ENCODE measurements at places on chromosomes 2 and 18.

DNA sequence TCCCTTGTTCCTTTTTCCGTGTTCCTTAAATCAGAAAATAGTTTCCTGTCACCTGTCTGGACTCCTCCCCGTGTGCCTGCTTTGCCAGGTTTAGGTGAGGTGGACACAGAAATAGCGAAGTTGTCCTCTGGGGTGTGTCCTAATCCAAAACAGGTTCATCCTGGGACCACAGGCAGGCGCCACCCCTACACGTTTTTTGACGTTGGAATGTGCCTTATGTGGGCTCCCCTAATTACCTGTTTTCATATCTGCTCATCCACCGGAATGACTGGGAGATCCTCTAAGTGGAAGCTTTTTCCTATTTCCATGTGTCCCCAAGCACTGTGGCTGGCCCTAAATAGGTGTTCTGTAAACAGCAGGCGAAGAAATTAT is 49.0 kb upstream of the PAIP2B start:
- DNase-seq, result no peak

DNA sequence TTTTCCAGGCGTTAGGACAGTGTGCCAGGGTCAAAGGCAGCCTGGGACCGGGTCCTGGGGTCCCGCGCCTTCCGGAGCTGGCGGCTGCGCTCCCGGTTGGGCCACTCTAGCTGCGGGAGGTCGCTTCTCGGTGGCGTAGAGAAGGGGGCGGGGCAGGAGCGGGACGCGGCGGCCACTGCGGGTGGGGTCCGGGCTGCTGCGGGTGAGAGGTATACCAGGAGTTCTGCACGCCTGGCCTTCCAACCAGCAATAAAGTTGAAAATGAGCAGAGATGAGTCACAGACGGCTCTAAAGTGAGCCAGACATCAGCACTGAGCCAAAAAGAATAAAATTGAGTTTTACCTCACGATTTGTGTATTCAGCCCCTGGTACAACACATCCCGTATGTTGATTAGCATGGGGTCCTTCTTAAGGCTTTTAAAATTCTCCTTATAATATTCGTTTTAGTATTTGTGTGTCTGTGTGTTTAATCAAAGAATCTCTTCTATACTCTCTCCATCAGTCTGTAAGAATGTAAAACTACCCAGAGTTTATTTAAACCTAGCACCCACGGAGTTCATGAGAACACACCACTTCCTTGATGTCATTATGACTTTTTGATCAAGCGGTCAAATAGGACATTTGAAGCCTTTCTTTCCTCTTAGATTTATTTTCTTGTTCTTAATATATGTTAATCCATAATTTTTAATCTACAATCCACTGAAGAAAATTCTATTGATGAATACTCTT is at the start of gene C1GALT1C1L:
C1GALT1C1L (minus strand) TSS at position 108 of the 729 bp plus-strand sequence; CDS start at position 1, 107 bp downstream.
- no peak for DNase-seq

DNA sequence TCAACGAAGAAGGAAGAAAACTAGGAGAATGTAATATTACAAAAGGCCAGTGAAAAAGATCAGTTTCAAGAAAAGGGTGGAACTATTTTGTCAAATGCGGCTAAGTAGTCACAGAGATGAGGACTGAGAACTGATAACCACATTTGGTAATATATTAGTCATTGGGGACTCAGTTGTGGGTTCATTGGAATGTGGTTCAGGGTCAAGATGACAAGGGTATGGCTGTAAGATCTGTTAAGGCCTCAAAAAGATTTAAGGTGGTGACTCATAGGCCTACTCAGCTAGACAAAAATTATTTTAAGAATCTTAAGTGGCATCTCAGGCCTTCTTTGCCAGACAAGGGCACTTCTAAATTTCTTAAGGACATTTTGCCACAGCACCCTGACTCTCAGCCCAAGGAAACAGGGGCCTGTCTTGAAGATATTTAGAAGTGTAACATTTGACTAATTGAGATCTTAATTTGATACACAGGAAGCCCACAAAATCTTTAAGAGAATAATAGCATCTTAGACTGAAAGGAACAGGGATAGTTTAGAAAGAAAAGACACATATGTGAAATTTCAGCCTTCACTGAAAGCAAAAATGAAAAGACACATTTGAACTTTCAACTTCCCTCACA is 81.3 kb downstream of the STRADB start:
- no peak for DNase-seq

DNA sequence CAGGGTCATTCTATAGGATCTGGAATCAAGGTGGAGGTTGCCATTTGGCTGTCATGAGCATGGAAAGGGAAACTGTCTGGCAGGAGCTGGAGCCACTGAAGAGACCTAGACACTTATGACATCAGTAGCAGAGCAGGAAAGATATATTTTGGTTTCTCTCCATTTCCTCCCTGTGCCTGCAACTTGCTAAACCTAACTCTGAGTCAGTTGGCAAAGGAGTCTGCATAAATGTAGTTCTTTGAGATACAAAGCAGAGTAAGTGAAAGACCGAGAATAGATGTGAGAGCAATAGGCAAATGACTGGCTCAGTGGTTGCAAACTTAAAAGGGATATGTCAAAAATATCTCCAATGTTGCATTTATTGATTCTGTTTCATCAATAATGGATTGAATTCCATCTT is 757.7 kb downstream of the KCNJ3 start:
- no peak for DNase-seq

- DNase-seq, result no peak
Measured at GRCh38 chr2:121529439-121530211, 1.1 kb upstream of the RNU4ATAC start.

- no peak for DNase-seq
Measured at GRCh38 chr2:97870396-97870843, 125.3 kb downstream of the TMEM131 start.

GRCh38 chr18:3075491-3075890 is 62.5 kb upstream of the LPIN2 start:
- DNase-seq, result no peak

DNA sequence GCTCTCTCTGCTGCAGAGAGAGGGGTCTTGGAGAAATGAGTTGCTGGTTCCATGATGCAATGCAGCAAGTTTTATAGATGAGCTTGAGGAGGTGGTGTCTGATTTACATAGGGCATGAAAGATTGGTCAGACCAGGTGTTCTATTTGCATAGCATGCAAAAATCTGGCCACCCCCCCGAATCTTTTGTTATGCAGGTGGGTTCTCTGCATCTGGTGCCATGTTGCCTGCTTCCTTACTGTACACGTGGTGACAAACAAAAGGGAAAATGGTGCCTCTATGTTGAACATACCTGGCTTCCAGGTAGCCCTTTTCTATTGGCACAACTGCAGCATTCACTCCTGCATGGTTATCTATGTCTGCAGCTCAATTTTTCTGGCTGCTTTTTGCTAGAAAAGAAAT is 169.4 kb downstream of the GALNT1 start:
- DNase-seq, result no peak

- DNase-seq, result no peak
Measured at GRCh38 chr2:96091711-96092572, 24.4 kb downstream of the ADRA2B start.

- DNase-seq, result no peak
Measured at GRCh38 chr18:47490882-47491281, 239.4 kb upstream of the SKOR2 start.

DNA sequence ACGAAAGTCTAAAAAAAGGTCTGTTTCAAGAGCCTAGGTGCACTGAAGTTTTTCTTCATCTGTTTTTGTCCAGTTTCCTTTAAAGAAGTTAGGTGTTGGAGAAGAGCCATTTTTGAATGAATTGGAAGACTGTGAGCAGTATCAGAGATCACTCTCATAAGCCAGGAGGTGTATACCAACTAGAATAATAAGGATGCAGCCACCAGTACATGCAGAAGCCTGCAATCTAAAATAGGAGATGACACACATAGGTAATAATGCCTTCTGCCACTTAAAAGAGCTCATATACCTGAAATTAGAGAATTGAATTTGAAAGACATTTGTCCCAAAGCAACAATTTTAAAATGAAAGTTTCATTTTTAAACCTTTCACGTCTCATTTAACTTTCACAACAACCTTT is 81.7 kb downstream of the RBMS1 start:
- no peak for DNase-seq

- no peak for DNase-seq
Measured at GRCh38 chr2:33038230-33038629, 91.5 kb downstream of the LTBP1 start.

DNA sequence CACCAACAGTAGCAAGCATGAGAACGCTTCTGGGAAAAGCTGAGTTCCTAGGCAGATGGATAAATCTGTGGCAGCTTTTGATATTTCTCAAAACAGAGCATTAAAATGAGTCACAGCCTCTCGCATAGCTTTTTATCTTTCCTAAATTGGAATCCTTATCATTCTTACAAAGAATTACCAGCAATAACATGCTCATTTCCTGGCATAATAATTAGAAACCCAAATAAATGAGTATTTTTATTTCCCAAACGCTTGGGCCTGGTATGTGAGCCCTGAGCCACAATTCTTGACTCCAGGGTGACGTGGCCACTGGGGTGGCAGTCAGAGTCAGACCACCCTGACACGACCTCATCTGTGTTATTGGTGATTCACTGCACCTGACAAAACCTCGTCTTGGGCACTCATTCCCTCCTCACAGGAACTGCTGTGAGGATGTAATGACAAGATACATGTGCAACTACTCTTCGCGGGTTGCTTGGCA is 210.7 kb downstream of the ARL4C start:
- DNase-seq, result no peak

DNA sequence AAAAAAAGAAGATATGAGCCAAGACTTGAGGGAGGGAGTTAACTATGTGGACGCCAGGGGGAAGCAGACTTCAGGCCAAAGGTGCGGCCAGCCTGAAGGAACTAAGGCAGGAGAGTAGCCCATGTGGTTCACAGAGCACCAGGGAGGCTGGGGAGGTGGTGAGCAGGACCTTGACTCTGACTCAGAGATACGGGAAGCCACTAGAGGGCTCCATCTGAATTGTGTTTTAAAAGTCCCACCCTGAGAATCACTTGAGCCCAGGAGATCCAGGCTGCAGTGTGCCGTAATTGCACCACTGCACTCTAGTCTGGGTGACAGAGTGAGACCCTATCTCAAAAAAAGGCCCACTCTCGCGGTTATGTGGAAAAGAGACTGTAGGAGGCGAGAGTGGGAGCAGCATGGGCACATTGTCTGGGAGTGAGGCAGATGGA is 12.3 kb downstream of the CEP192 start:
- no peak for DNase-seq

DNA sequence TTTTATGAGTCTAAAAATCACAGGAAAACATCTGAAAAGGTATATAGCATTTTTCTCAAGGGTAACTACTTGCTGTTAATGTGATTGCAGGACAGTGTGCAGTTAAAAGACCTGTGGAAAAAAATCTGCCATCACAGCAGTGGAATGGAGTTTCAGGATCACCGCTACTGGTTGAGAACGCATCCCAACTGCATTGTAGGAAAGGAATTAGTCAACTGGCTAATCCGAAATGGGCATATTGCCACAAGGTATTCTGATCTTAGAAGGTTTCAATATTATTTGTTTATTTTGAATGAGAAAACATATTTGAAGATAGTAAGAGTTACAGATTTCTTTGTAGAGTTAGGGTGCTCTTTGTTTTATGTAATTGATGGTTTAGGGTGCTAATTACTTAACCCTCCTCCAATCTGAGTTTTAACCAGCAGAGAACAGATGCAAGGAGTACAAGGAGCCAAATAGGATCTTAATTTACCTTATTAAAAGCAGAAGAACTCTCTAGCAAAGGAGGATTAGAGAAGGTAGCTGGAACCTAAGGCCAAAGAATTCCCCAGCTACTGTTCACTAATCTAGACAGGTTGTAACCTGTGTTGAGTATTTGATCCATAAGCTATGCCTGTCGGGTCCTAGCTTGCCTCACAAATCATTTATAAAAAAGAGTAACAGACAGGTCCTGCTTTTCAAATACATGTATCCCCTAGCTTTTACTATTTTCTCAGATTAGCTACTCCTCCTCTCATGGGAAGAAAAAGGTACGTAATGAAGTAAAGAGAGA is 35.0 kb downstream of the PIKFYVE start:
- no peak for DNase-seq

- no peak for DNase-seq
Measured at GRCh38 chr2:149463328-149464002, 124.1 kb downstream of the MMADHC start.

- DNase-seq, result no peak
Measured at GRCh38 chr18:50947899-50948298, 19.9 kb upstream of the ELAC1 start.

- no peak for DNase-seq
Measured at GRCh38 chr2:102193074-102193473, 6.3 kb downstream of the IL1RL2 start.

DNA sequence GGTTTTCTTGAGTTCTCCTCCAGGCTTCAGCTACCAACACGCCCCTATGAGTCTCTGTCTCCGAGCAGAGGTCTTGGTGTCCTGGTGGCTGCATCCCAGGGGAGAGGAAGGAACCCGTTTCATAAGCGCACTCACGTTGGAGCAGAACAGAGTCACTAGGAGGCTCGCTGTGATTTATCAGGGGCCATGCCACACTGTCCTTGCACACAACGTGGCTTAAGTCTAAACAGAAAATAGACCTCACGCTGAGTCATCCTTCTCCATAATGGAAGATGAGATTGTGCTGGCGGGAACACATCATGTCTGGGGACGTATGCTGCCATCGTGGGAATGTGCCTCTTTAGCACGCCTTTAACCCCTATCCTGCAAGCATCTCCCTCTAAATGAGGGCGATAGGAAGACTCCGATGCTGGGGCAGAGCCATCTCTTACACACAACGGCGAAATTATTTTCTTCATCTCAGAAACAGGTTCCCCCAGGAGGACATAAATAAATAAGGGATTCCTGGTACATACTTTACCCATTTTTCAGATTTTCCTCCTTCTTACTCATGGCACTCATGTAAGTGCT is 211.4 kb downstream of the KLHL29 start:
- no peak for DNase-seq

DNA sequence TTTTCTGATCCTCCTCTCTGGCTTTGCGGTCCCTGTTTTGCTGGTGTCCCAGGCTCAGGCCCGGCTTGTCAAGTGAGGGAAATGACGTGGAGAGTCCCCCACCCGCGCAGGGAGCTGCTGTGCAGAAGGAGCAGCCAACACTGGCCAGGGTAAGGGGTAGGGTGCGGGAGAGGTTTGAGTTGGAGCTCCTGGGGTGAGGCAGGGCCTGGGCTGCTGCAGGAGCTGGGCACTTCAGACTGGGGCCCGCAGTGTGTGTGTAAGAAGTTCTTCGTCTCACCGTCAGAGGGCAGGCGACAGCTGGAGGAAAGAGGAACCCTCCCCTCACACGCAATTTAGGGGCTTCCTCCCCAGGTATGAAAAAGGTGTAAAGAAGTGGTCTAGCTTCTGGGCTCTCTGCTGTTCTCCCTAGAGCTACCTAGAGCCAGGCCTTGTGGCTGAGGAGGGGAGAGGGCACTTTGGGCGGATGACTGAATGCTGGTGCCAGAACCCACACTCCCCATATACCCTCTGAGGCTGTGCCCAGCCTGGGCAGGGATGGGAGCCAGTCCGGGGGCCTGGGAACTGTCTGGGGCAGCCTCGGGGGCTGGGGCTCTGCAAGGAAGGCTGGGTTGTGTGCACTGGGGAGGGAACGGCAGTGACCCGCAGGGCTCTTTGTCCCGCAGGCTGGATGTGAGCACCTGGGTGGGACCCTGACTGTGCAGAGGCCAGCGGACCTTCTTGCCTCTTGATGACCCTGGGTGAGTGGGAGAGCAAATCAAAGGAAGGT is 11.8 kb downstream of the CELF4 start:
- no peak for DNase-seq

GRCh38 chr18:68500556-68500955 is 214.4 kb downstream of the TMX3 start:
- DNase-seq, result no peak

Data from stimulated activated CD8-positive, alpha-beta memory T cell treated with anti-CD3 and anti-CD28 coated beads, Interleukin-7, amount 100 ng/mL, for 1 hour (primary cell).